ENCODE measurements at places on chromosomes 7 and 10. TPM values are rescaled to one million over a fixed set of nuclear protein-coding genes. Genes with fewer than 3 reads are reported as not detected.

The FOXI2 gene
- not detected for total RNA-seq

The LRRC4 gene
- total RNA-seq: not detected

The ADCYAP1R1 gene
- 0.03 TPM for total RNA-seq

The ZP3 gene
- 19.7 TPM for total RNA-seq

The GSTO2 gene
- 1.5 TPM for total RNA-seq

The PNLIPRP2 gene
- total RNA-seq: 0.06 TPM

The OR2A12 gene
- not detected for total RNA-seq

The AGR2 gene
- total RNA-seq: 133 TPM

The ARMC3 gene
- 0.79 TPM for total RNA-seq

The ZNF117 gene
- total RNA-seq: 0.09 TPM

The SFTPA1 gene
- total RNA-seq: not detected

The CROT gene
- total RNA-seq: 5.5 TPM

The CPXM2 gene
- total RNA-seq: not detected

The GDF10 gene
- 0.08 TPM for total RNA-seq

The TYW1B gene
- 2.8 TPM for total RNA-seq

The AKR1C3 gene
- total RNA-seq: 1,121 TPM

The ACHE gene
- total RNA-seq: 2.3 TPM

The FMC1 gene
- 12.3 TPM for total RNA-seq

The C10orf143 gene
- total RNA-seq: 0.86 TPM

The COL17A1 gene
- total RNA-seq: 1.7 TPM

The ANTXRL gene
- total RNA-seq: 0.11 TPM

The CRYGN gene
- total RNA-seq: not detected

The SOSTDC1 gene
- total RNA-seq: not detected

The BMPER gene
- 4.3 TPM for total RNA-seq

The SPAM1 gene
- total RNA-seq: not detected

The ASAH2 gene
- 2.2 TPM for total RNA-seq

Measured in A549 treated with AZD2906 at 1 μM for 4 hours (cell line).